Endothelial cell of umbilical vein (primary cell): ENCODE measurements at places on chromosomes 6 and 20. TPM values are rescaled to one million over a fixed set of nuclear protein-coding genes. Genes with fewer than 3 reads are reported as not detected.

DNA sequence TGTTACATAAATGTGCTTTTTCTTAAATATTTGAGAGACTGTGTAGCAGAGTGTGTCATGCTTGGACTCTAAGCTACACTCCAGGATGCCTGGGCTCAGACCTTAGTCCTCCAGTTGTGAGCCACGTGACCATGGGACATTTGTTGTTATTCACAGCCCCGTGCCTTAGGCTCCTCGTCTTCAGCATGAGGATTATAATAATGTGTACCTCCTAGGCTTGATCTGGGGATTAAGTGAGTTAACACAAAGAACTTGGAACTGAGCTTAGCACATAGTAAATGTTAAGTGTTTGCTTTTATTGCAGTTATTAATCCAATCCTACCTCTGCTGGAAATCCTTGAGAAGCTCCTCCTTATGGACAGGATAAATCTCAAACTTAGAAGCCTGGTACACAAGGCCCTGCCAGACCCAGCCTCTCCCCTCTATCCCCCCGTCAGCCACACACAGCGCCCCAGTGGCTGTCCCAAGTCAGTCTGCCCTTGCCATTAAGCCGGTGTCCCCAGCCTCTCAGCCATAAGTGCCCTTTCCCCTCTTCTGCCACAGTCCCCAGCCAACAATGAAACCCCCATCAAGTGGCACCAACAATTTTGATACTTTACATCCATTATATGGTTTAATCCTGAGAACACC is 177.5 kb downstream of the TMEM242 start:
- peak; percentile 14 for DNase-seq

DNA sequence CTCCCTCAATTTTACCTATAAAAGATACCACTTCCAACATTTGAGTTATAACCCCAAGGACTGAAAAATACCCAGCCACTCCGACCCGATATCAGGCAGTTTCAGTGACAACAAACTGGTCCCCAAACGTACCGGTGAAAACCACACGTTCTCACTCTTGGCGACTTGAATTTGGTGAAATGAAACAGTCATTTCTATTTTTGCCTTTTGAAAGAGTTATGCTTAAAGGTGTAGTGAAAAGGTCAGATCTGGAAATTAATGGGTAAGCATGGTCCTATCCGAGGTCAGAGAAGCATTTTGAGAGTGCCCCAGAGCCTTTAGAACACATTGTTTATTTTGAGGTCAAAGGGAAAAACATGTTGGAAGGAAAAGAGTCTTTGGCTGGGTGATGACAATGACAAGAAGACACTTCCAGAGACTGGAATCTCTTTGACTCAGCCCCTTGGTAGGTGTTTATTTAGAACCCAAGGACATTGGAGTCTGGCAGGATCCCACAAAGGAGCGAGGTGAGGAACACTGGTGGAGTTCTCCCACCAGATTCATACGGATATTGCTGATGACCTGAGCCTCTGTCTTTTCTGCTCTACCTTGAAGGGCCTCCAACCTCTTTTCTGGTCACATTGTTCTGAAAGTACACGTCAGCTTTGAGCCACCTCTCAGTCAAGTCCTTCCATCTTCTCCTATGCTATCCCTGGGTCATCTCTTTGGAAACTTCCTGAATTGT is 235.0 kb downstream of the GMPR start:
- no peak for DNase-seq

- DNase-seq: peak; percentile 63
These were observed 271.7 kb downstream of the RFPL4B start for GRCh38 chr6:112618849-112619248.

DNA sequence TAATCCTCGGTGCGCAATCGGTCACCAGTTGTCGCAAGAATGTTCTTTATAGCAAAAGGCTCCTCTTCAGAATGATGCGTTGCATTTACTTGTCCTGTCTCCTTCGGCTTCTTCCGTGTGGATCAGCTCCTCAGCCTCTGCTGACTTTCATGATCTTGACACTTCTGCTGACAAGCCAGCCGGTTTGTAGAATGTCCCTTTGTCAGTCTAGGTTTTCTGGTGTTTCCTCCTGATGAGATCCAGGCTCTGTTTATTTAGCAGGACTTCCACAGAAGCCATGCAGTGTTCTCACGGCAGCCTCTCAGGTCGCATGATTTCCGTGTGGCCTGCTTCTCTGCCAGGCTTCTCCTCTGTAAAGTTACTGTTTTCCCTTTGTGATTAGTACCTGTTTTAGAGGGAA is 66.9 kb downstream of the STX11 start:
- DNase-seq: peak; percentile 11

- DNase-seq: no peak
These were observed 58.0 kb downstream of the PREP start for GRCh38 chr6:105344881-105345370.

- no peak for DNase-seq
These were observed 20.5 kb downstream of the RPF2 start for GRCh38 chr6:111002350-111002749.

- no peak for DNase-seq
These were observed 365.1 kb upstream of the SOX4 start for GRCh38 chr6:21228411-21228810.

DNA sequence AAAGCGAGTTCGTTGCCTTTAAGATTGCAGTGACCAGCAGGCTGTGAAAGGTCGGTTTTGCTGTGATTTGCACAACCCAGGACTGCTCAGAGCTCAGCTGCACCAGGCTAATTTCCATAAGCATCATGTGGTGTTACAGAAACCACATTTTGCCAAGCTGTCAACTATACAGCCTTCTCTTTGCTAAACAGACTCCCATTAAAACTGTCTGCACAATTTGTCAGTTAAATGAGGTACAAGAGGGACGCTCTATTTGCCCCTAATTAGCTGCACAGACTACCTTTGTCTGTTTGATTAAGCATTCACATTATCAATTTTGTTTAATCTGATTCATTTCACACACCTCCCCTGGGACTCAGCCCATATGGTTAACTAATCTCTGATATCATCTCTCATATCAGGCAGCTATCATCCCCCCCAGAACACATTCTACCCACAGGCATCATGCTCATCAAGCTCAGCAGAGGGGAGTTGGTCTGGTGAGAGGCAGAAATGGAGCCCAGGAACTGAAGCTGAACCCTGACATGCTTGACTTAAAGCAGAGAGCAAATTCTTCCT is 62.1 kb downstream of the OLIG3 start:
- no peak for DNase-seq

The GSTA3 gene
- not detected in 2 replicates for total RNA-seq

The SLC17A1 gene
- not detected in 2 replicates for total RNA-seq

The TOX2 gene
- 18.6 and 25.7 TPM in 2 replicates for total RNA-seq

The ENPP5 gene
- total RNA-seq: not detected in 2 replicates

The XKR7 gene
- total RNA-seq: 0.04 TPM in 1 of 2 replicates, not detected in the other

The SLC25A27 gene
- 3.4 and 4.0 TPM in 2 replicates for total RNA-seq

The CGA gene
- total RNA-seq: not detected in 2 replicates

The VEGFA gene
- 16.6 and 18.1 TPM in 2 replicates for total RNA-seq

The NKAIN4 gene
- total RNA-seq: not detected in 2 replicates
